Stimulated activated CD4-positive, alpha-beta T cell treated with anti-CD3 and anti-CD28 coated beads, Interleukin-4, amount 100 ng/mL, for 1 hour (primary cell): ENCODE measurements at places on chromosomes 11 and 22.

GRCh38 chr11:59097113-59097708 is 9.8 kb upstream of the FAM111B start:
- DNase-seq: peak; percentile 66

DNA sequence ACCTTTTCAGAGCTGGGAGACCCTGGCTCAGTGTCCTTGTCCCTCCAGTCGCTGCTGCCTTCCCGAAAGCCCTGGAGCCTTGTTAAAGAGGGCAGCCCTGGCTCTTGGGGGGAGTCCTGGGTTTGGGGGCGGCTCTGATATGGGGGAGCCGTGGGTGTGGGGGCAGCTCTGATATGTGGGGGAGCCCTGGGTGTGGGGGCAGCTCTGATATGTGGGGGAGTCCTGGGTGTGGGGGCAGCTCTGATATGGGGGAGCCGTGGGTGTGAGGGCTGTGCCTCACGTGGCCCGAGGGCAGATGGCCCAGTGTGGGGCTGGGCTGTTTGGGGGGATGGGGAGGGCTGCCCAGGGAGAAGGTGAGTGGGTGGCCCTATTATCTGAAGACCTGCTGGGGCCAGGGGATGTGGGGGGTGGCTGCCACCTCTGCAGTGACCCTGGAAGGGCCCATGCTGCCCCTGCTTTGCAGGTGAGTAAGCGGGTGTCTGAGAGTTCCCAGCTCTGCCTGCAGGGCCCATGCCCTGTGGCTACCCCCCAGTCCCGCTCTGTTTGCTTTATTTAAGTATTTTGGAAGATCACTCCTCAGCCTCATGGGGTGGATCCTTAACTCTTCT is 30.9 kb upstream of the GRAMD4 start:
- no peak for DNase-seq

DNA sequence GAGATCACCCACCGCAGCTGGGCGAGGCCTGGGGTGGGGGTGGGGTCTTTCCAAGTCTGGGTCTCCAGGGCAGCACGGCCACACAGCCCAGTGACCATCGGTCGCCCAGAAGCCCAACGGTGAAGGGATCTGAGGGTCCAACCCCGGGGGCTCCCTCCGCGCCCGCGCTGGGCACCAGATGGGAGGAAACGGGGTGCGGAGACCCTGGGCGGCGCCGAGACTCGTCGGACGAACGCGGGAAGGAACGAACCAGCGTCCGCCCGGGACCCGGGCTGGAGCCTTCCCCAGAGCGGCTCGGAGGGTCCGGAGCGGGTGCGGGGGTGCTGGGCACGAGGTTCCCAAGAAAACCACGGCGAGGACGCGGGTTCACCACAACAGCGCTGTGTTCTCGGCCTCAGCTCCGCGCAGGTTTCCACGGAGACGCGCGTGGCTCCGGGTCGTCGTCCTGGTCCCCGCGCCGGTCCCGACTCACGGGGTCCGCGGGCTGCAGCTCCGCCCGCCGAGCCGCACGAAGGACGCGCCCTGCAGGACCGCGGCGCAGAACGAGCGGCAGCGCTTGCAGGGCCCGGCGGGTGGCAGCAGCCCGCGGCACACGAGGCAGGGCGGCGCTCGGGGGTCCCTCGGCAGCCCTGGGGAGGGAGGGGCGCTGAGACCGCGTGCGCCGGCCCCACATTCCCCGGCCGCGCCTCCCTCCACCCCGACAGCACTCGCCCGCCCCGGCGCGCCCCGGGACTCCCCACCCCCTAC is 2.3 kb upstream of the IL17REL start:
- no peak for DNase-seq

GRCh38 chr11:31884080-31884479 is 73.0 kb upstream of the PAX6 start:
- no peak for DNase-seq

DNA sequence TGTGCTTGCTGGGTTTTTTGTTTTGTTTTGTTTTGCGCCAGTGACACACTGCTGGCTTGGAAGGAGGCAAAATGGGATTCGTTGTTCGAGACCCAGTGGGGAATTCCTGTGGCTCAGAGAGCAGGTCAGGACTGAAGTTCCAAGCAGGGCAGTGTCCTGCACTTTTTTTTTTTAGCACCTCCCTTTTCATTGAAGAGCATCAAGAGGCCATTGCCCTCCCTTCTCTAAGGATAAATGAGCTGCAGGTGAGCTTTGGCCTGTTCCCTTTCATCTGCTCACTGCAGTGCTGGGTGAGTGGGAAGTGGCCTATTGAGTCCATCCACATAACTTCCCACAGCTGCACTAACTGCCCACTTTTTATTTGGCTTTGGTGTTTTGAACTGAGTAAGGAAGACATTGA is 87.8 kb downstream of the ARHGAP42 start:
- DNase-seq: no peak

DNA sequence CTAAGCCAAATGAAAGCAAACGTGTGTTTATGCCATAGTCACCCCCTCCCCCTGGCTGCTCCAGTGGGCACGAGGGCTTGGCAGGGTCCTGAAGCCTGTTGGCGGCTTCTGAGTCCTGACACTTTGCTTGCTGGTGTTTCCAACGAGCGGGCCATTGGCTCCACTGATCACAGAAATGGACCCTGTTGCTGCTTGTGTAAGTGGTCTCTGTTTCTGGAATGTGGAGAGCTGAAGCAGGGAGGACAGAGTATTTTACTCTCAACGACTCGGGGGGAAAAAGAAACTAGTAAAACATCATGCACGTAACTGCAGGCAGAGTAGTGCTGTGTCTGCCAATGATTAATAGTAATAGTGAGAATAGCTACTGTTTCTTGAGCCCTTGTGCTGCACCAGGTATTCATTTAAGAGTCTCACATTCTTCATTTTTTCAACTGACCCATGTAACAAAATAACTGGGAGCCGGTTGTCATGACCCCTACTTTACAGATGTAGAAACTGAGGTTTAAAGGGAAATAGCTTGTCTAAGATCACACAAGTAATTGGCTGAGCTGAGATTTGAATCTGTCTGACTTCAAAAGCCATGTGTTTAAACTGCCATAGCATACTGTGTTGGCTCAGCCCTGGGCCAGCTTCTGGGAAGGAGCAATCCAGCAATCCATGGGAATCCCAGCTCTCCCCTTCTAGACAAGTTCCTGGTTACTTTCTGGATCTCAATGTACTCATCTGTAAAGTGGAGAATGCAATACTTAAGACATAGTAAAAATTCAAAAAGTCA is 526.7 kb downstream of the INSC start:
- DNase-seq: no peak

- DNase-seq: no peak
Observed at GRCh38 chr11:33044285-33044756, 4.9 kb downstream of the TCP11L1 start.

DNA sequence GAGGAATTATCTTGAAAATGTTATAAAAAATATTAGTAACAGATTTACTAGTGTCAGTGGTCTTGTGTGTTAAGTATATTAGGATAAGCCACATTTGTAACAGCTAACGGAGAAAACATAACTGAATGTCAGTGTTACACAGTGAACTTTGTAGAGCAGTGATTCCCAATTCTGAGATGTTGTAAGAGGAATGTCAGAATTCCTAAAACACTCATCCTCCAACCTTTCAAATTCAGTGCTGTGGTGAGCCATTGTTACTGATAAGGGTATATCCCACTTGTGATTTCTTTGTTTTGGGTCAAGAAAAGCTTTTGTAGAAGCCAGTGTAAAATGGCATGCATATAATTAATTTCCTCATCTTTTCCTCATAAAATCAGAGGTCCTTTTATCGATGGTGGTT is 61.9 kb downstream of the ARHGEF12 start:
- DNase-seq: no peak

DNA sequence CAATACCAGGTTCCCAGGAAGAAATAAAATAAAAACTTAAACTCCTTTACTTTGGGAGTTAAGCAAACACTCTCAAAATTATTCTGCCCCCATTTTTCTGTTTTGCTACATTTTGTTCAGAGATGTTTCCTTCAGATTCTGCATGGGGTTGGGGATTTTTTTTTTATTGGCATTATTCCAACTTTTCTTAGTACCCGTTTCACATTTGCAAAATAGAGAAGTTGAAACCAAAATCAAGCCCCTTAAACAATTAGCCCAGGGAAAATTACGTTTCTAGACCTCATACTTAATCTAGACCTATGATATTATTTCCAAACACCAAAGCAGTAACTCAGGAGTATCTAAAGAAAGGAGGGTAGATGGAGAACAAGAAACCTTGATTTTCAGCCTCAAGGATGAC is 20.6 kb upstream of the MS4A7 start:
- no peak for DNase-seq

- no peak for DNase-seq
Observed at GRCh38 chr22:48957987-48958321, 869.7 kb downstream of the BRD1 start.

DNA sequence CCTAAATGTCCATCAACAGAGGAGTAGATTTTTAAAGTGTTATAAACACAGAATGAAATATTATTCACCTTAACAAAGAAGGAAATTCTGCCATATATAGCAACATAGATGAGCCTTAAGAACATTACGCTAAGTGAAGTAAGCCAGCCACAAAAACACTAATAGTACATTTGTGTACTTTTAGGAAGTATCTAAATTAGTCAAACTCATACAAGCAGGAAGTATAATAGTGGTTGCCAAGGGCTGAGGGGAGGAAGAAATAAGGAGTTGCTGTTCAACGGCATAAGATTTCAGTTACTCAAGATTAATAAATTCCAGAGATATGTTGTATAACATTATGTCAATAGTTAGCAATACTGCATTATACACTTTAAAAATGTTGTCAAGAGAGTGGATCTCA is 181.7 kb upstream of the ZC3H12C start:
- no peak for DNase-seq
